ENCODE measurements at places on chromosomes 7 and 10.

- no peak for DNase-seq
These were observed 356.3 kb downstream of the DNAJB6 start for GRCh38 chr7:157693071-157693520.

DNA sequence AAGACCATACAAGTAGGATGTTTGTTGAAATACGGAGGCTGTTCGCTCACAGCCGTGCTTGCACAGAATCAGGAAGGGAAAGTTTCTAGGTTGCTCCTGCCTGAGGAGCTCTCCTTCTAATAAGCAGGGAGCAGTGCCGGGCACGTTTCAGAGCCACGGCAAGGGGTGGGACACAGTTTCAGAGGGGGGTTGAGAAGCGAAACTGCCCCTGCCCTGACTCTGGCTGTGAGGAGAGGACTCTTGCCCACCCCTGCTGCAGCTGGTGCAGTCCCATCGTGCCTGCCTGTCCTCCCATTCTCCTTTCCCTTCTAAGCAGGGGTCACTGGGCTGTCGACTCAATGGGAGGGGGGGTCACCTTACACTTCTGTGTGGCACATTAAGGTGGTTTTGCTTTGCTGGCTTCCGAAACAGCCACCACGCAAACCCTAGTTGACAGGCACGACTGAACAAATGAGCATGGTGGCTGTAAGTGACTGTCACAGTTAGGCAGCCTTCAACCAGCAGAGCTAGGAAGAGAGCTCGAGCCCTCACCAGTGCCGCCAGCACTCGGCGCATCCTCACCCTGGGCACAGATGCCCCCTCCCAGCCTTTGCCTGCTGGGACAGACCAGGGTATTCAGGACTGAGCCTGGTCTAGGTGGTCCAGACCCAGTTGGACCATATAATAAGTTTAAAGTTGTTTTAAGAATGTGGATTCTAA lies 37.5 kb downstream of the ZNF467 start:
- no peak for DNase-seq

- no peak for DNase-seq
These were observed 20.8 kb upstream of the NMT2 start for GRCh38 chr10:15189133-15189885.

GRCh38 chr7:156022483-156023459 lies 210.5 kb upstream of the SHH start:
- DNase-seq = no peak

DNA sequence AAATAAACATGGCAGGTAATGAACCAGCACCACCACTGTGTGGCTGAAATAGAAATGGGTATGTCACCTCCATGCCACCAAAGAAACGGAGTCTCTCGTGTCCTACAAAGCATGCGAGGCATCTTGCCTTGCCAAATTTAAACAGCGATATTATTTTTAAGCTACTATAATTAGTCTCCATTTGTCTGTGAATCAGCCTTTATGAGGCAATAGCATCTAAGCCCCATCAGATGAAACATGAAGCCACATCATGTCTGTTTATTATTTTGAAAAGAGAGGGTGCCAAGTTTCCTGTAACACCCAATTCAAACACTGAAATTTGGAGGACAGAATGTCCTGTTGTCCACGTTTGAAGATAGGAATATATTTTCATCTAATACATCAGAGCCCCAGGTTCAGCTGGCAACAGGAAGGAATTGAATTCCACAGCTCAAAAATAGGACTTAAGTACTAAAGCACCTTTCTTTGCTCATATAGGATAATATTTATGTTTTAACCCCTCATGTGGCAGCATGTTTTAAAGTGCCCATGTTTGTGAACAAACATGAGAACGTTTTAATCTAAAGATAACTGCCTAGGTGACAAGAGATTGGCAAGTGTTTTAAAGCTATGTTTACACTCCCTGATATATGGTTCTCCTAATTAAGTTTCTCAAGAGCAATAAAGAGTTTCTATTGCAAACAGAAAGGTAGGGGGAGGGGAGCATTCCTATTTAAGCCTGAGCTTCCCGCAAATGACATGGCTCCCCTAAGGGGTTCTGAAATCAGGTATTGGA lies 86.8 kb downstream of the SORBS1 start:
- no peak for DNase-seq

GRCh38 chr7:46626261-46626660 lies 705.2 kb upstream of the IGFBP3 start:
- no peak for DNase-seq

DNA sequence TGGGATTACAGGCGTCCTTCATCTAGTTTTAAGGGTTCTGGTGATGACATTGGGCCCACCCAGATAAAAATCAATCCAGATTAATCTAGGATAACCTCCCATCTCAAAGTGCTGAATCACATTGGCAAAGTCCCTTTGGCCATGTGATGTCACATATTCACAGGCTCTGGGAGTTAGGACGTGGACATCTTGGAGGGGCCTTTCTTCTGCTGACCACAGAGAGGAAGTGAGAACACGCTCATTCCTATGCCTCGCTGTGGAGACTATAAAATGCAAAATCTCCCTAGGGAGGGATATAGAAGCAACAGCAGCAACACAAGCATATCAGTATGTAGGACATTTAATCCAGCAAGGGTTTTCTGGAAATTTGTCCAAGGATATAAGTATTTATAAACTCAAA lies 266.0 kb upstream of the PITRM1 start:
- DNase-seq = no peak

DNA sequence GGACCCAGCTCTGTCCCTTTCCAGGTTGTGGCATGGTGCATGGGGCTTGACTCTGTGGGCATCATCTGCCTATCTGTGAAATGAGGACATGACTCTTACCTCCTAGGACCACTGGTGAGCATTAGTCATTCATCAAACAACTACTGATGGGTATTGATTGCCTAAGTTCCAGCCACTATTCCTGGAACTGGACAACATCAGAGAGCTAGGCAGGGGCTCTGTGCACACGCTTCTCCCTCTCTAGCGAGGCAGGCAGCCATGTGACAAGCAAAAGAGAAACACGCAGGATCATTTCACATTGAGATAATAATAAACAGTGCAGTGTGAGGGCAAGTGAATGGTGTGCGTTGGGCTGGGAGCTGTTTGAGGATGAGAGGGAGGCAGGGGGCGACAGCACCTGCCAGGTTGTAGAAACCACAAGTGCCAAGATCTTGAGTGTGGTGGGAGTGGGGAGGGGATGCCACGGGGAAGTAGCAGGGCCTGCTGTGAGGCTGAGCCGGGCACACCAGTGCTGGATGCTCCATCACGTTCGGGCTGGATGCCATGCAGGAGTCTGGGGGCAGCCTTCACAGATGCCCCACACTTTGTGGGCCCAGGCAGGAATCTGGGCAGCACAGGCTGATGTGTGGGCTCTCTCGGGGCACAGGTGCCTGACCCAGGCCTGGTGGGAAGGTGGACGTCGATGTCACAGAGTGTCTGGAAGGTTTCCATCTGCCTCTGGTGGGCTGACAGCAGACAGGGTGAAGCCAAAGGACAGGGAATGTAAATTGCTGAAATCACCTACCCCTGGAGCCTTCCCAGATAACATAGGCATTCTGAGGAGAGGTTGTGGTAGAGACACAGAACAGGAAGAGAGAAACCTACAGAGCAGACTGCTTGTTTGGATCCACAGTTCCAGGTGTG lies 405.5 kb downstream of the RPS24 start:
- DNase-seq = no peak

GRCh38 chr10:5117026-5117425 lies 22.8 kb downstream of the AKR1C3 start:
- no peak for DNase-seq

GRCh38 chr7:74044366-74045350 lies 16.7 kb downstream of the ELN start:
- no peak for DNase-seq

DNA sequence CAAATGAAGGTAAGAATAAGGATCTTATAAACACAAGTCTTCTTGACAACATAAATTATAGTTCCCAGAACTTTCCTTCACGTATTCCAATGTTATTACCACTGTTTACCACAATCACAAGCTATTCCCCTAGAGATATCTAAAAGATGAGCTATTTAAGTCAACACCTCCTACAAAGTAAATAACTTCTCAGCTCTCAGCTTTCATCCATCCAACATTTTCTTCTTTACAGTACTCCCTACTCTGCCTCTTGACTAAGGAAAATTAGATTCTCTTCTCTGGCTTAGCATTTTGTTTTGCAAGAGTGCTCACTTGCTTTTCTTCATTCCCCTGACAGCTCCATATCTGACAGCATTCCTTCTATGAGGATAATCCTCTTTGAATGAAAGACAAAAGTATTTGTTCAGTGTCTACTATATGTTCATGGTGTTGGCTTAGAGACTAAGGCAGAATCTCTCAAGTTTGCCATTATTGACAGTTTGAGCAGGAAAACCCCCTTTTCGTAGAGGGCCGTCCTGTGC lies 93.0 kb upstream of the IL6 start:
- no peak for DNase-seq

DNA sequence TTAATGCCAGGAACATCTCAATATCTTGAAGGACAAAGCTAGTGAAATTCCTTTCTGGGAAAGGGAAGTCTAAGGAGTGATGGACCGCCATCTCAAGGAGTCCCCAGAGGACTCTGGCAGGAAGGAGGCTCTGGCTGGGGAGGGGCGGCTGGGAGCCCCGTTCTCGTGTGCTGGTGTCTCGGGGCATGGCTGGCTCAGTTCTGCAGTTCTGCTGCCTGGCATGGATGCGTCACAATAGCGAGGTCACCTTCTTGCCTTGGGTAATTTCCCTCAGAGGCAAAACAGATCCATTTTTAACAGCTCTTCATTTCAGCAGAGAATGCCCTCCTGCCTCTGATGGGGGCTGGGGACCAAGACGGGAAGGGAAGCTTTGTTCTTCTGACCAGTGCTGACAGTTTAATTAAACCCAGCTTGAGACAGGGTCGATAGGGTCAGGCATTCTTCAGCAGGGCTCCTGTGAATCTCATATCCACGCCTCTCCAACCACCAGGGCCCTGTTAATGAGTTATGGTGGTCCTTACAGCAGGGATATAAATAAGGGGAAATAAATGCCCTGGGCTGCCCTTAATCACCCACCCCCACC lies 35.7 kb downstream of the SLIT1 start:
- no peak for DNase-seq

- no peak for DNase-seq
These were observed 104.5 kb downstream of the GRID1 start for GRCh38 chr10:86261941-86262687.

DNA sequence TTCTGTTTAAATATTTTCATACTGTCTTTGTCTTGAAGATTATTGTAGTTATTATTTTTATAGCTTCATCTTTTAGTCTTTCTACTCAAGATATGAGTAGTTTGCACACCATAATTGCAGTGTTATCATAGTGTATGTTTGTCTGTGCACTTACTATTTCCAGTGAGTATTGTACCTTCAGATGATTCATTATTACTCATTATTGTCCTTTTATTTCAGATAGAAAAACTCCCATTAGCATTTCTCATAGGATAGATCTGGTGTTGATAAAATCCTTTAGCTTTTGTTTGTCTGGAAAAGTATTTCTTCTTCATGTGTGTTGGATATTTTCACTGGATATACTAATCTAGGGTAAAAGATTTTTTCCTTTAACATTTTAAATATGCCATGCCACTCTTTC lies 646.2 kb upstream of the GRM3 start:
- DNase-seq = no peak

DNA sequence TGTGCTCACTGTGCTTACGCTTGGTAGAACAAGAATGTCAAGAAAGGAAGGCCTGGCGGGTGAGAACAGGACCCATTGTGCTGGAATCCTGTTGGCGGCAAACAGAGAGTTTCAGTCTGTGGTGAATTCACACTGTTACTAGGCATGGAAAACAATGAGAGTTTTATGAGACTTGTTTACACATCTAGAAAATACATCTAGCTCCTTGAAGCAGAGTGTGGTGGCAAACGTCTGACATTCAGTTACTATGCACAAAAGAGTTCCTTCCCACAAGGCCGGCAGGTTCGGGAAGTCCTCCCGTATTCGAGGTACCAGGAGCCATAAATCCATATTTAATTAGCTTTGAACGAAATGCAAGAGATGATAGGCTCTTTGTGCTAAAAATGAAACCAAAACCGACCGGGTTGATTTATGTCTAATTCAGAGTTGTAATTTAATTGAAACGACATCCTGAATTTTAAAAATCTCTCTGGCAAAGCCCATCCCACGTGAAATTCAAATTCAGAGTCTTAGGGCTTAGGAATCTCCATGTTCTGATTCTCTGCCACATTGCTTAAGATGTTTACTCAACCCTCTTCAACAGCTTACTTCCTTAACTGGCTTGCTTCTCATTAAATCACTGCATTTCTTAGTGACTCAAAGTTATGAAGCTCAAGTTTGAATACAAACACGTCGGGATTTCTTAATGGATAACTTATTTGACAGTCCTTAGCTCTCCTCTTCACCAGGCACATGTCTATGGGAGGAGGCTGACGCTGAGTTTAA lies 299.9 kb upstream of the PITRM1 start:
- DNase-seq = no peak

GRCh38 chr10:3750854-3751253 lies 34.2 kb downstream of the KLF6 start:
- no peak for DNase-seq

- no peak for DNase-seq
These were observed 36.3 kb upstream of the TOMM7 start for GRCh38 chr7:22858640-22859561.

DNA sequence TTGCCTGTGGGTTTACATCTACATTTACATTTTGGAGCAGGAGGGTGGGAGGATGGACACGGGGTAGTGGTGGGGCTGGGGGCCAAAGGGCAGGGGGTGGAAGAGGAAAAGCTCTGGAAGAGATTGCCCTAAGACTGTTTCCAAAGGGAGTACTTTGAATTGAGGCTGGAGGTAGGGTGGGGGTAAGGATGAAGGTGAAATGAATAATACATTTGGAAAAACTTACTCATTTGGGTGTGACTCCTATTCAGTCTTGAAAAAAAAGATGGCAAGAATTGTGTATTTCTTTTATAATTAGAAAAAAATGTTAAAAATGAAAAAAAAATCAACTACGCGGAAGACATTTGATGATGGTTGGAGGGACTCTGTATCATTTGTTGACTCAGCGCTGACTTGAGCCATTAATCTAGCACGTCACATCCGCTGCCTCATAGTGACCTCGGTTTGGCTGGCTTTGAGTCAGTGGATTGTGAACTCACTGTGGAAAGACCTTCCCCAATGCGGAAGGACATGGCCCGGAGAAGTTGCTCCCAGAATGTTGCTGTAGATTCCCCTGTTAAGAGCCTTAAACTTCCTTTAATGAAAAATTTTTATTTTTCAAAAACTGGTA lies 2.8 kb downstream of the FAM180A start:
- DNase-seq = no peak
